Cardiac septum (tissue), 1 donor: ENCODE measurements at places on chromosomes 6 and 20. TPM values are rescaled to one million over a fixed set of nuclear protein-coding genes. Genes with fewer than 3 reads are reported as not detected.

Gene ADGB
- not detected for total RNA-seq

Gene CTCFL
- total RNA-seq = not detected

Gene MLN
- not detected for total RNA-seq

Gene MAP7
- 1.5 TPM for total RNA-seq

Gene BPIFB3
- not detected for total RNA-seq

Gene MYLK2
- 0.11 TPM for total RNA-seq

Gene CGA
- total RNA-seq = not detected

Gene MTFR2
- not detected for total RNA-seq

Gene DNAH8
- 0.03 TPM for total RNA-seq

Gene MRPS26
- total RNA-seq = 43.0 TPM

Gene SLC23A2
- 10.0 TPM for total RNA-seq

Gene PXT1
- 0.22 TPM for total RNA-seq

Gene CST4
- not detected for total RNA-seq

Gene FAM83B
- total RNA-seq = 0.11 TPM

Gene SIRPD
- not detected for total RNA-seq

Gene TREML1
- not detected for total RNA-seq

Gene NRSN2
- total RNA-seq = 23.9 TPM

Gene C20orf204
- 0.86 TPM for total RNA-seq

GRCh38 chr6:145887969-145888368 is 73.4 kb upstream of the FBXO30 start:
- no peak for DNase-seq

GRCh38 chr6:146267946-146268345 is 239.1 kb downstream of the GRM1 start:
- DNase-seq = no peak

DNA sequence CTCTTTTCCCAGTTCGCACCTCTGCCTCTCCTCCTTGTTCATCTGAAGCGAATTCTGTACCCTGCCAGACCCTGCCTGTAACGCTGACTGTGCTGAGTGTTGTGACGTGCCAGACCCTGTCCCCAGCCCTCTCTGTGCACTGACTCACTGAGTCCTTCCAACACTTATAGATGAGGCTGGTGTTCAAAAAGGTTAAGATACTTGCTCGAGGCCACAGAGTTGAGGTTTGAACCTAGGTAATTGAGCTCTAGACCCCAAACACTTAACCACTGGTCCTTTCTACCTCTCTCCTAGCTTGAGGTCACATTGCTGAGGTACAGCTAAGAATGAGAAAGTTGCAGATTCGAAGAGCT is 45.7 kb upstream of the NEDD9 start:
- no peak for DNase-seq

GRCh38 chr6:76422511-76423213 is 350.2 kb upstream of the IMPG1 start:
- DNase-seq = no peak

GRCh38 chr20:51460569-51461265 is 81.8 kb downstream of the NFATC2 start:
- no peak for DNase-seq

- DNase-seq = no peak
These were observed 109.1 kb downstream of the UTRN start for GRCh38 chr6:144394210-144394609.

GRCh38 chr6:27130668-27131428 is 116.7 kb upstream of the PRSS16 start:
- DNase-seq = no peak

DNA sequence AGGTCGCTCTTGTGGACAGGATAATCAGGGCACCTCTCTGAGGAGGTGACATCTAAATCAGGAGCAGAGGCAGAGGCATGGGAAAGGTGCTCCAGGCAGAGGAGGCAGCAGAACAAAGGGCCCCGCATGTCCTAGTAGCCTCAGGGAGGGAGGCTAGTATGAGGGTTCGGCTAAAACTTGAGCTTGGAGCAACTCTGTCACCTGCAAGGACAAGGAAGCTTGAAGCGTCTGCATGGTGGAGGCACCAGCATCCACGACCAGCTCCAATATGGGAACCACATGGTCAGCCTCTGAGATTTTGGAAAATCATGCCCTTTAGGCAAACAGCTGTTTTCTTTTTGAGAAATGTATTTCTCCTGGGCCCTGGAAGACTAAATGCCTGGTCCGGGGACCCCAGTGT is 13.0 kb upstream of the MPC1 start:
- no peak for DNase-seq

- peak; percentile 93 for DNase-seq
These were observed 3.9 kb upstream of the PHF20 start for GRCh38 chr20:35767683-35768481.

- no peak for DNase-seq
These were observed 28.3 kb downstream of the SLC2A4RG start for GRCh38 chr20:63767886-63768285.

DNA sequence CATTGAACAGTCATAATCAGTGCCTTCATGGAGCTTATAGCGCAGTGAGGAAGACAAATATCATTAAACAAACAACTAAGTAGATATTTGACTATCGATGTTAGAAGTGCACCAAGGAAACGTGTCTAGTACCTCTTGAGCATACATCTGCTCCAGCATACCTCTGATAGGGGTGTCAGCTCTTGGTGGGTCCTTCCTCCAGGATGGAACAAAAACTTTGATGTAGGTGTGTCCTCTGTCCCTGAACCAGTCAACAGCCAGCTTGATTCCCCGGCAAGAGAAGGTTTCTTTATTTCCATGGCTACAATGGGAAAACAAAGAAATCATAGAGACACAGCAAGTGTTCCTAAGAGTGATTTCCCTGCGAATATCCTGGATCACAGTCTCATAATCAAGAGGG is 23.1 kb downstream of the ZC3H12D start:
- DNase-seq = no peak

- no peak for DNase-seq
These were observed 64.5 kb downstream of the CTNNBL1 start for GRCh38 chr20:37758332-37758731.

GRCh38 chr6:17381424-17382147 is 11.8 kb upstream of the CAP2 start:
- DNase-seq = no peak

- no peak for DNase-seq
These were observed 12.9 kb upstream of the GMNN start for GRCh38 chr6:24761851-24762250.

- no peak for DNase-seq
These were observed 334.1 kb upstream of the KCNQ5 start for GRCh38 chr6:72287801-72288200.

GRCh38 chr6:6696867-6697531 is 108.5 kb downstream of the LY86 start:
- DNase-seq = peak; percentile 85

DNA sequence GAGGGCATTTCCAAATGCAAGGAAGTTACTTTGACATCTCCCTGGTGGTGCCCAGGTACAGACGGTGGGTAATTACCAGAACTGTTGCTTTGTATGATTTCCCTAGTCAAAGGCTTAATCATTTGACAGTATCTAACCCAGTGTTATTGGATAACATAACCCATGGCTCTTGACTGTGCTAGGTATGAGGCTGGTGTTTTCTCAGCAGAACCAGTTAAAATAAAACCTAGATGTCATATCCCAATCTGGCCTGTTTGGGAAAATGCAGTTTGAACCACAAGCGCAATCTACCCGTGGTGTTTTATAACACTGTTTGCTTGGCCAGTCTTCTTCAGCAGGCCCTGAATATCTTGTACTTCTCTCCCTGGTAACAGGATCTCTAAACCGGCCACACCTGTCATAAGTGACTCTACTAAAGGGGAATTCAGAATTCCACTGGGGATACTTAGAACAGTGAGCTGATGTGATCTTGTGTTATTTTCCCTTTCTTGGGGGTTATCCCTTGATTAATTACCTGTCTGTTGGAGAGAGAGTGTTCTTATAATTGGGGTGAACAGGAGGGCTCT is 32.8 kb downstream of the PPP1R14C start:
- DNase-seq = no peak

- DNase-seq = no peak
These were observed 36.9 kb downstream of the ARHGAP18 start for GRCh38 chr6:129672881-129673631.

DNA sequence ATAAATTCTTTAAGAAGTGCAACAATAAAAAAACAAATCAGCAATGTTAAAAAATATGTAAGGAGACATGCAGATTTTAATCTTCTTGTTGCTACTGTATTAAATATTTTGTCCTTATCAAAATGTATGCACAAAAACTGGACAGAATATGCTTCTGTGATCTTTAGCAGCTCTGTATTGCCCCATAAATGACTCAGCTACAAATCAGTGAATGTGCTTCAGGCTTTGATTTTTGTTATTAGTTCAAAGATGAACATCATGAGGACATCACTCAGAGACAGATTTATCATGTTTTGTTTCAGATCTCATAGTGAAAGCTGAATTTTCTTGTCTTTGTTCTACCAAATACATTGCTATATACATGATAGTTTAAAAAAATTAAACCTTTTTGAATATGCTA is 312.4 kb downstream of the GRIK2 start:
- no peak for DNase-seq

GRCh38 chr6:18183766-18184165 is 28.5 kb downstream of the KDM1B start:
- no peak for DNase-seq

DNA sequence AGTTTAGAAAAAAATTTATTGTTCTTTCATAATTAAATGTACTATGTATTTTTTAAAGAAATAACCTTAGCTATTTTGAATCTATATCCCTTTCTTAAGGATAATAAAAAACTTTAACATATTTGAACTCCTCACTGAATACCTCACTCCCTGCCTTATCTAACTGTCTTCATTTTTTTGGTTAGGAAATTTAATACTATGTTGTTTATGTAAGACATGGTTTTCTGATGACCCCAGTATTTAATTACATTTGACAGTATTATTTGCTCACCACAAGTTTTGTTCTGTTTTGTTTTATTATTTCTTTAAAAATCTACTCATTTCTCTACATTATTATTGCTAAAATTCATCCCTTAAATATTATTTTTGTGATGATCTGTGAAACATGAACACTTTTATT is 394.4 kb upstream of the ADGRB3 start:
- no peak for DNase-seq

DNA sequence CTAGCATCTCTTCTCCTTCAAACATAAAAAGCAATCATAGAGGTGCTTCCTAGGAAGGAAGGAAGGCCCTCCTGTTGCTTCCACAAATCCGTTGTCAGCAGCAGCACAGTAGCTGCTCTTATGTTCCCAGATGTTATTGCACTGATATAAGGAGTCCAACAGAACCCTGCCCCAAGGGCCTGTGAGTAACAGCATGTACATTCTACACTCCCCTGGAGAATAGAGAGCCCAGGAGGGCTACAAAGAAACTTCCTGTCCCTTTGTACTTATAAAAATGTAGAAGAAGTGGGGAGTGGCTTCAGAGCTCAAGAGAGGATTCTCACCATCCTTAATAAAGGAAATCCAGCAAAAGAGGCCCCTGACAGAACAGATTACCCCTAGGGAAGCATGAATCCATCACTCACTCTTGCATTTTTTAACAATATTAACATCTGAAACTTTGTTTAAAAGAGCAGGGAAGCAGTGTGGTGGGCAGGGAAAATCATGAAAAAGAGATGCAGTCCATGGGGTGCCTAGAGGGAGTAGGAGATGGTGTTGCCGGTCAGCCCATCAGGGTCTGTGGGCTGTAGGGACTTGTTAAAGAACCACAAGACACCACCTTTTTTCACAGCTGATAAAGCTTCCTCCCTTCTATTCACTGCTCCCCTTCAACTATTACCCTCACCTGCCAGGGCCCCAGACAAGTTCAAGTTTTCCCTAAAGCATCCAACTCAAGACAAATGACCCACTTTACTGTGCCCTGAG is 104.5 kb upstream of the ADGRF1 start:
- DNase-seq = no peak

DNA sequence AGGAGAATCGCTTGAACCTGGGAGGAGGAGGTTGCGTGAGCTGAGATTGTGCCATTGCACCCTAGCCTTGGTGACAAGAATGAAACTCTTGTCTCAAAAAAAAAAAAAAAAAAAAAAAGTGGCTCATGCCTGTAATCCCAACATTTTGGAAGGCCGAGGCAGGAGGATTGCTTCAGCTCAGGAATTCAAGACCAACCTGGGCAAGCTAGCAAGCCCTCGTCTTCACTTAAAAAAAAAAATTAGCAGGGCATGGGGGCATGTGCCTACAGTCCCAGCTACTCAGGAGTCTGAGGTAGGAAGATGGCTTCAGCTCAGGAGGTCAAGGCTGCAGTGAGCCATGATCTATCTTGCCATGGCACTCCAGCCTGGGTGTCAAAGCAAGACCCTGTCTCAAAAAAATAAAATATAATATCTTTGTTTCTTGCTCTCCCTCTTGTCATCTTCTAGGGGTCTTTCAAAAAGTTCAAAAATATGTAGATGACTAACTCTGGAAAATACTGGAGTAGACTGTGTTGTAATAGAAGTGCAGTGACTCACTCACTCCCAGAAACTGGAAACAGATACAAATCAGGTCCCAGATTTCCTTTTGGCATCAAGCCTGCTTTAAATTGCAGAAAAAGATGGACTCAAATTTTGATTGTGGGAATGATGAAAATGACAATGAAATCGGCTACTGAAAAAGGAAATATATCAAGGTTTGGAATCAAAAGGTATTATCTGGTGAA is 2.8 kb upstream of the GINM1 start:
- no peak for DNase-seq

DNA sequence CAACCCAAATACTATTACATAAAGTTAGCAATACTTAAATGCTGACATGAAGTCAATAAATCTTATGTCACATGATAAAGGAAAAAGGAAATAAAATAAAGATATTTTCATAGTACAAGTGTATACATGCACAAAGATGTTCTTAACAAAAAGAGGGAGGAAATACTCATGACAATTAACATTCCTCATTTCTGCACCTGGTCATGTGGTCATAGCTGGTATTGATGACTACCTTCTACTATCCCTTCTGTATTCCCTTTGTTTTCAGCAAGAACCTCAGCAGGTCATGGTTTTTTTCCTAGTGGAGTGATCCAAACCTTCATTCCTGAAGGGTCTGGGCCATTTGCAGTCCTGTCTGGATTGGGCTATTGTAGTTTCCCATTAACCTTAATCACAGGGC is 43.5 kb upstream of the FYN start:
- DNase-seq = no peak

DNA sequence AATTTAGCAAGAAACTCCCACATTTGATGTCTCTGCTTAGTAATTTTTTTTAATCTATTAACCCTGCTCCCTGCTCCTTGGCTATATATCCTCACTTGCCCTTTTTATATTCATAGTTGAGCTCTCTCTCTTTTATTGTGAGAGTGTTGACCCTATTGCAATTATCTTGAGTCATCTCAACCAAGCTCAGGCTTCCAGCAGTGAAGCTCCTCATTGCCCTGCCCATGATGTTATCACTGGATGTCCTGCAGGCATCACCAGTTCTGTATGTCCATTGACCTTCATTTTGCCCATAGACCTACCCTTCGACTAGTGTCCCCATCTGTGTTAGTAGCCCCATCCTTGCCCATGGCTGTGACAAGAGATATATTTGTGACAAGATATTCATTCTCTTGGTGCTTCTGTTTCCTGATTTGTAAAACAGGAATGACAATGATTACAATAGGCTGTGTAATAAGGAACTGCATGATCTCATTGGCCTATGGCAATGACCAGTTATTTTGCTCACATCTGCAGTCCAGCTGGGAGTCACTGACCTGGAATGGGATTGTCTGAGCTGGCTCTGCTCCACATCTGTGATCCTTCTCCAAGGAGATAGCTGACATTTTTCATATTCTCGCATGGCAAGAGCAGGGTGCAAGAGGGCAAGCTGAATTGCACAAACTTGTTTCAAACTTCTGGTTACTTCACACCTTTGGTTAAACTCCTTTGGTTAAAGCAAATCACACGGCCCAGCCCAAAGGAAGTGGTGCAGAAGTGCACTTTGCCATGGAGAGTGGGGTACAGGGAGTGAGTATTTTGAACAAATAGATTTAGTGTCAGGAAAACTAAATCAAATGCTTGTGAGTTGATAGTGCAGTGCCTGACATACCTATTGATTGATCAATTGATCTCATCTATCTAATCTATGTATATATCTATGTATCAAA is 47.7 kb upstream of the CST5 start:
- no peak for DNase-seq
